ENCODE measurements at places on chromosomes 7 and 10.
A peak's percentile ranks its signal among the peaks of the same experiment; 100 is the strongest.

GRCh38 chr10:99234041-99234790 lies 1.4 kb downstream of the HPSE2 start:
- DNase-seq, result peak; percentile 45

DNA sequence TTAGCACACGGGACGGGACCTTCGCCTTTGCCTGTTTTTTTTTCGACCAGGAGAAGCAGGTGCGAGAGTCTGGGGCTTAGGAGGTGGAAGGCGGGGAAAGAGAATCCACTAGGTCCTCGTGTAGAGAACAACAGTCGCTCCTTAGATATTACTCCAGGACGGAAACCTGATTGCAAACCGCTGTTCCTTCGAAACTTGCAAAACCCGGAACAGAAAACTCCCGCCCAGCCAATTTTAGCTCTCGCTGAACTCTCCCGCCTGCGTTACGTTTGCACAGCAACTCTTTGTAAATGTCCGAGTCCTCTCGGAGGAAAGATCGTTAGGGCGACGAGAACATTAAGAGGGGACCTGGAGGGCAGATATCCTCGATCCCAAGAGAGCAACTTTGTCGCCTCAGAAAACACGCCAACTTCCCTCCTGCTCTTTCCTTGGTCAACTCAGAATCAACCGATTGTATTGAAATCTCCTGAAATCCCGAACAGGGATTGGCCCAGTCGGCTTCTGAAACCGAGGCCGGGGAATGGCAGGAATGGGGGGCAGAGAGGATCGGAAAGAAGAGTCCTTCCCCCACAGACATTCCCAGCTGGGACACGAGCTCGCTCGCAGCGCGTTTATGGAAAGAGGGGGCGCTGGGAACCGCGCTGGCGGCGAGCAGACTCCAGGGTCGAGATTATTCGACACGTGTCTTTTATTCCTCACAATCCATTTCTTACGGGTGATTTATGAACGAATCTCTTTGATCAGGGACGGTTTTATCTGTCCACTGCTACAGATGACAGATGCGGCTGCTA lies 9.9 kb downstream of the TWIST1 start:
- no peak for DNase-seq

DNA sequence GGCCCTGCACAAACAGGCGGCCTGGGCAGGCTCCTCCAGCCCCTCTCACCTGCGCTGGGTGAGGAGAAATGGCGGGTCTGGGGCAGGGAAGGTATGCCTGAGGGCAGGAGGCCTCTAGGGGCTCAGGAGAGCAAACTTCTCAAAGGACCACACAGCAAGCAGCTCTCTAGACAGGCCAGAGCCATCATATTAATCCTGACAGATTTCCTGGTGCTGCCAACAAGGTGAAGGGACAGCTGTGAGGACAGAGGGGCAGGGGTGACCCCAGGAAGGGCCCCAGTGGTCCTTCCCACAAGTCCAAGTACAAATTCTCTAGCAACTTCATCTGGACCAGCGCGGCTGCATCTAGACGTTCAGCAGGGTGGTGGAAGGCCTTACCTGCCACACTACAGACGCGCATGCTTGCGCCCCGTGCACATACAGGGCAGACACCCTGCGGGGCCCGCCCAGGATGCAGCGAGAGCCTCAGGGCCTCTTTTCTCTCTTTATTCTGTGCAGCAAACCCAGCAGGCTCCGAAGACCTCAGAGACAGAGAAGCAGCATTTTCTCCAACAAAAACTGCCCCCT lies 62.1 kb downstream of the ZRANB1 start:
- DNase-seq, result no peak

DNA sequence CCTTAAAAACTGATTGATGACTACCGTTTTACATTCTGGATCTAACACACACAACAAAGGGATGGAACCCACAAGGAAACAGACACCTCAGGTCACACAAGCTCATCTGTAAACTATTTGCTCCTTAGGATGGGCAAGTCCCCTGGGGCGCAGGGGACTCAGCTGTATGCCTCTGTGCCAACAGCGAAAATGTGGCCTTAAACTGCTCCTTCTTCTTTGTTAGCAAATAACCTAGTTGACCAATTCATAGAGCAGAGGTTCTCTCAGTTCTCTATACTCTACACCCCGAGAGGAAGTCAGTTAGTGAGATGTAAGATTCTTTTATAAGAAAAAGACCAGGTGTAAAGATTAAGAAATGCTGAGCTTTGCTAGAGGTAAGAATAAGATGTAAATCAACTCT lies 181.9 kb upstream of the PRSS58 start:
- no peak for DNase-seq

- no peak for DNase-seq
These were observed 8.9 kb downstream of the LCOR start for GRCh38 chr10:96840841-96841518.

- DNase-seq, result no peak
These were observed 15.8 kb downstream of the NUP205 start for GRCh38 chr7:135573541-135573940.

All from stimulated activated CD4-positive, alpha-beta T cell treated with anti-CD3 and anti-CD28 coated beads, Interleukin-12 subunit alpha, Interleukin-12 subunit beta, amount 100 ng/mL, for 48 hours (primary cell).